MV-4-11 (cell line): ENCODE measurements at places on chromosomes 2 and 18.

DNA sequence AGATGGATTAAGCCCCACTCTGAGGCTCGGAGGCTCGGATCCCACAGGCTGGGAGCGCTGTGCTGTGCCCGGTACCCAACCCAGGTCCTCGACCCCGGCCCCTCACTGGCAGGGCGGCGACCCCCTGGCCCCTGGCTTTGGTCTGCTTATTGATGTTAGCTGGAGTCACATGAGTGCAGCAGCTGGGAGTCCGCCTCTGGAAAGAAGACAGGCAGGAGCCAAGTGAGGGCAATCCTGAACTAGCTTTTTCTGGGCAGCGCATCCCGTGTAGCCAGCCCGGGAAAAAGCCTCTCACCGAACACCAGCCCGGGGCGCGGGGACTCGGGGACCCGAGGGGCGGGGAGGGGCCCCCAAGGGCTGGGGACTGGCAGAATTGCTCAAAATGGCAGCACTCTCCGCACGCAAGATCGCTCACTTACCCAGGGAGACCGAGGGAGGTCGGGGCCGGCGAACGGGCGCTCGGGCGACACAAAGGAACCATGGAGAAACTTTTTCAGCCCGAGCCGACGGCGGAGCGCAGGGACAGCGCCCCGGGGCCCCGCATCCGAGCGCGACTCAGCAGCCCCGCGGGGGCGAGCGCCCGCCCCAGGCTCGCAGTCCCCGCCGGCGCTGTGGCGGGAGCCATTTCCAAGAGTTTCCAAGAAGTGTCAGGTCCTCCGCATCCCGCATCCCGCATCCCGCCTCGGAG is 567 bp downstream of the TMEM200C start:
- no peak for DNase-seq

- DNase-seq = no peak
Measured at GRCh38 chr2:54254180-54254579, 1.8 kb downstream of the TSPYL6 start.

DNA sequence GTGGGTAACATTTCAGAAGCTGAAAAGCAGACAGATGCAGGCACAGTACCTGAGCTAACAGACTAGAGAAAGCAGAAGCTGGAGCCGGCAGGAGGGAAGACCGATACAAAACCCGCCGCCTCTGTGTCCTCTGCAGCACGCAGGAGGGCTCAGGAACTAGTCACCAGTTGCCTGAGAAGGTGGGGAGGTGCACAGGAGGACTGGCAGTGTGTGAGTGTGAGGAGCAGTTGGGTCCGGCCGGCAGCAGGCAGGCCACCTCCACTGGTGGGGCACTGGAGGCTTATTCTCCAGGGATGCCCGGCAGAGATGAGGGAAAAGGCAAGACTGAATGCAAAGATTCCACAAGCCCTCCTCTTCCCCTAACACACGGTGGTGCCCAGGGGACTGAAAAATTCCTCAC is 18.2 kb downstream of the ERCC3 start:
- DNase-seq = no peak

DNA sequence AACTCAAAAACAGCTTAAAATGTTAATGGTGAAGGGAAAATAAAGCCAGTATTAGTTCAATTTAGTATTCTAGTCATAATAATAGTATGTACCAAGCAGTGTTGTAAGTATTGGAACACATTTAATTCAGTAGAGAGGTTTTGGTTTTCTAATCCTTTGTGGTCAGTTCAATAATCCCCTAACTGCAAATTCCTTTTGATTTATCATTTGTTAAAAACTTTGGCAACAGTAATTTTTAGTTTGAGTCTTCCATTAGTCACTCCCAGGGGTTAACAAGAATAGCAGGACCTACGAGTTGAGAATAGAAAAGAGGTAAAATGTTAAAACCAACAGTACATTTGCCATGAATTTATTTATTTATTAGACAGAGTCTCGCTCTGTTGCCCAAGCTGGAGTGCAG is 10.7 kb downstream of the MRPL44 start:
- DNase-seq = no peak

DNA sequence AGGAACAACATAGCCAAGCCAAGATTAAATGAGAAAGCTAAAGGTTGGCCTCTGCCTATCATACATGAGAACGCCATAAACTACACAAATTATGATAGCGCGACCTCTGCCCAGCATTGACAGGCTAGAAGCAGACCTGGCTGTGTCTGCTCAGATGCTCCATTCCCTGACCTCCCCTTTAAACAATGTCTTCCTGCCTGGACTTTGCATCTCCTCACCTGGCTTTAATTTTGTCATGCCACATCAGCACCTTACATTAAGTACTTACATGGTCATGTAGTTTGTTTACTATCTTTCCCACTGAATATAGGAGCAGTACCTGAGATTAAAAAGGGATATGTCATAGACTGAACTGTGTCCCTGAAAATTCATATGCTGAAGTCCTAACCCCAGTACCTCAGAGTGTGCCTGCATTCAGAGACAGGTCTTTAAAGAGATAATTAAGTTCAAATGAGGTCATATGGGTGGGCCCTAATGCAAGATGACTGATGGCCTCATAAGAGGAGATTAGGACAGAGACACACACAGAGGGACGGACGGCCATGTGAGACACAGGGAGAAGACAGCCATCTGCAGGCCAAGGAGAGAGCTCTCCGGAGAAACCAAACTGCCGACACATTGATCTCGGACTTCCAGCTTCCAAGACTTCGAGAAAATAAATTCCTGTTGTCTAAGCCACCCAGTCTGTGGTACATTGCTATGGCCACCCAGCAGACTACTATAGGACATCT is 103.7 kb downstream of the BIN1 start:
- no peak for DNase-seq

- no peak for DNase-seq
Measured at GRCh38 chr18:56373601-56374000, 264.8 kb downstream of the TXNL1 start.

DNA sequence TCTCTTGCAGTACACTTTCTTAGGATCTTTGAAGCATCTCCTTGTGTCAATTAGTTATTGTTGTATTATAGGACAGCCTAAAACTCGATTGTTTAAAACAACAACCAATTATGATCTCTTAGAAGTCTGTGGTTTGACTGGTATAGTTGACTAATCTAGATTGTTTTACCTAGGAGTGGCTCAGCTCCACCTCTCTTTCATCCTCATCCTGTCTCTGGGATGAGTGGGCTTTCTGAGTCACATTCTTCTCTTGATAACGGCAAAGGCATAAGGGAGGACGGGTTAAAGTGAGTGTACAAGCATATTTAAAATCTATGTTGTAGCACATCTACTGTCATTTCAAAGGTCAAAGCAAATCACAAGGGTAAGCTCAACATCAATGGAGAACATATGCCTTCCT is 102.3 kb upstream of the GULP1 start:
- no peak for DNase-seq

DNA sequence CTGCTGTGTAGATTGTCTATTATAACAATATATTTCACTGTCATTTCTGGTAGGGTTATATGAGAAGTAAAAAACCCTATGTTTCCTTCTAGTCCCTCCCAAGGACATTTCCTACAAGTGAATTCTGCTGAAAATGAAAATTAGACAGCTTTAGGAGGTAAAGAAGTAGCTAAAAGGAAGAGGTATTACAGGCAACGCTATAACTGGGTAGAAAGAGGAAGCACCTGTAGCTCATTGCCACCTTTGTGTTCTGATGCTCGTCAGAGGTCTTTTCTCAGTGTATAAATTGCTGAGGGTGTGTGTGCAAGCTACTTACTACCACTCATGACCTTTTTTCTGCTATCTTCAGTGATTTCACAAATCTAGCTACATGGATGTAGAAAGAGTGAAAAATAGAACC is 1.4 kb downstream of the DNAJC10 start:
- no peak for DNase-seq

DNA sequence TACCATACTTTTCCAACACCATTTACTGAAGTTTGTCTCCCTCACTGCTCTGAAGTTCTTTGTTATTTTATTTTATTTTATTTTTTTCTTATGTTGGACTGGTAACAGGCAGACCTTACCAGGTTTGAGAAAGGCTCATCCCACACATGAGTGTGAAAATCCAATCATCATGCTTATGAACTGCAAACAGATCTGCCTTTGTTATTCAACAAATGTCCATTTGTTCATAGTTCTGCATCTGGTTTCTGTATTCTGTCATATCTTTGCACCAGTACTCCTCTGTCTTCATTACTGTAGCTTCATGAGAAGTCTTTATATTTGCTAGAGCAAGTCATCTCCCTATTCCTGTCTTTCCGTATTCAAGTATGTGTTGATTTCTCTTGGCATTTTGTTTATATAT is 5.3 kb downstream of the RNU2-63P start:
- no peak for DNase-seq

DNA sequence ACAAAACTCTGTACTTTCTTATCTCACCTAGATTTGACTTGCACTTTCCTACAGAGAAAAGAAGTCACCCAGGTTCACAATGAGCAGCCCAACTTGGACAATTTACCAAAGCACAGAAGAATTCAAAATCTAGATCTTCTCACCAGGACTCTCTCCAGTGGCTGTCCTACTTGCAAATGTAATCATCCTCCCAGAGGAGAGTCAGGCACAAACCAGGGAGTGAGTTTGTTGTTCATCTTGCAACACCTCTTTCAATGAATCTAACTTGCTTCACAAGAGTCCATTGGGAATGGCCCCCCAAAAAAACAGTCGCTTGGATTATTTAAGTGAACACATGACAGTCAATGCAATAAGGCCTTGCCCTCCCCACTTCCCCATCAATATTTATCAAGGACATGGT is 144.6 kb downstream of the ATL2 start:
- no peak for DNase-seq

GRCh38 chr2:86518481-86518880 is 44.8 kb downstream of the CHMP3 start:
- DNase-seq = no peak

DNA sequence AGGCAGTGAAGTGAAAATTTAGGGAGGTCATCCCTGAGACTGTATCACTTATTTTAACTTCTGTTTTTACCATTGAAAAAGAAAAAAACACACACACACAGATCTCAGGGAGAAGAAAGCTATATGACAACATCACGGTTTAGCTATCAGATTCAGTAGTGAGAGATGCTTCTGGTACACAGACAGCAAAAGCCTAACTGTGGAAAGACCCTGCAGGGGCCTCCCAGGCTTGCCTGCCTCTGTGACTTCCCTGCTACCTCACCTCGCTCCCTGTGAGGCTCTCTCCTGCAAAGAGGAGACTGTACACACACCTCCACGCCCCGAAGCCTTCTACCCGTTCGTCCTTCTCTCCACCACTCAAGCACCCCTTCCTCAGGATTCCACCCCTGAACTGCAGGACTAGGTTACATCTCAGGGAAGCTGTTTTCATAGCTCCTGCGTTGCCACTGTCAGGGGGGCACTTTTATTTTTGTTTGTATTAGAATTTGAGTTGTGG is 86.3 kb downstream of the EPB41L3 start:
- no peak for DNase-seq

DNA sequence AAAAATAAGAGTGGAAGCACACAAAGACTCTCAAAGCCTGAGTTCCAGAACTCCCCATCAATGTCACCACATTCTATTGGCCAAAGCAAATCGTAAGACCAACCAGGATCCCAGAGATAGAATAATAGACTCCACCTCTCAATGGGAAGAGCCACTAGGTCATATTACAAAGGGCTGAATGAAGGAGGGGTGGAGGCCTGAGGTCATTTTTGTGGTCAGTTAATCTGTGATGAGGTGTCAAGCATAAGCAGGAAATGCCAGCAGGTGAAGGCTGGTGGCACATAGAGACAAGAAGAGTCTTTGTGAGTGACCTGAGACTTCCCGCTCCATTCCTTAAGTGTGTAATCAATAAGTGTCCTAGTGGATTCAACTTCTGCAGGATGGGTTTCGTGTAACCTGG is 144.3 kb downstream of the TFCP2L1 start:
- DNase-seq = no peak

DNA sequence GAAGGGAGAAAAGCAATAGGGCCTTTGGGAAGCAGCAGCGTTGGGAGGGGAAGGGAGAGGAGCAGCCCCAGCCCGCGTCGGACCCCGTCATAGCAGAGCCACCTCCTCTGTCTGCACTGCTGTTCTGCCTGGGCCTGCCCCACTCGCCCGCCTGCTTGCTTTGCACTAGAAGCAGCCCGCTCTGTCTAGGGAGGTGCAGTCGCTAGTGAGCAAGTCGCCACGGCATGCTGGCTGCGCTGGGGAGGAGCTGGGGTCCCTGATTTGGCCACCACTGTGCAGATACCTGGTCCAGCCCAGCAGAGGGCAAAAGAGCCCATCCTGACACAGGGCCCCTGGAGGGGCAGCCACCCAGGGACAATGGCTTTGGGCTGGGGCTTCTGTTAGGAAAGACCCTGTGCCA is 8.0 kb upstream of the TMEM214 start:
- no peak for DNase-seq

- DNase-seq = peak; percentile 8
Measured at GRCh38 chr2:19863303-19864041, 38.3 kb downstream of the TTC32 start.

GRCh38 chr2:238851761-238852160 is 3.9 kb downstream of the TWIST2 start:
- no peak for DNase-seq

DNA sequence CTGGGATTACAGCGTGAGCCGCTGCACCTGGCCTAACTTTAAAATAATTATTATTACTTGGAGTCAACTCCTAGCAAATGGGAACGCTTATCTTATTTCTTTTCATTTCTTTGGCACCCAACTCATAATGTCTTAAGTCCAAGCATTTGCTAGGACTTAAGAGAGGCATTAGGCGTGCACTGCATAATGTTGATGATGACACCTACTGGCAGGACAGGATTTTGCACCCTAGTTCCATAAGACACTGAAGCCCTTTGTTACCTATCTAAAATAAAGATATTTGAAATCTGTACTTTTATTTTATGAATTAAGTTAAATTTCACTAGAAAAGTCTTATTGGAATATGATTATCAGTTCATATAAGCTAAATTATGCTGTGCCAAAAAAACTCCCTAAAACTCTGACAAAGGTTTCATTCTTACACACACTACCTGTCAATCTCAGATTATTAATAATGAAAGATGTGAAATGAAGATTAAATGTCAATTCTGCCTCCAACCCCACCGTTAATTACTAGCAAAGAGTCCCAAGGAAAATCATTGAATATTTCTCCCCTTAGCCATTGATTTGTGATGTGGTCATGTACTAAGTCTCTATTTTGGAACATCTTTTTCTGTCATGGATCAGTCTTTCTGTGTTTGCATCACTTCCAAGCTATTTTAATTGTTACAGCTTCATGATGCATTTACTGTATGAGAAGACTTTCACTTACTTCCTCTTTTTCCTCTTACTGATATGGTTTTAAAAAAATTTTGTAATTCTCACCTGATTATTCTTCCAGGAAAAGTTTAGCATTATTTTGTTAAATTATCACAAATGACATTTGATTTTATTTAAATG is 12.7 kb upstream of the CDH2 start:
- peak; percentile 26 for DNase-seq

DNA sequence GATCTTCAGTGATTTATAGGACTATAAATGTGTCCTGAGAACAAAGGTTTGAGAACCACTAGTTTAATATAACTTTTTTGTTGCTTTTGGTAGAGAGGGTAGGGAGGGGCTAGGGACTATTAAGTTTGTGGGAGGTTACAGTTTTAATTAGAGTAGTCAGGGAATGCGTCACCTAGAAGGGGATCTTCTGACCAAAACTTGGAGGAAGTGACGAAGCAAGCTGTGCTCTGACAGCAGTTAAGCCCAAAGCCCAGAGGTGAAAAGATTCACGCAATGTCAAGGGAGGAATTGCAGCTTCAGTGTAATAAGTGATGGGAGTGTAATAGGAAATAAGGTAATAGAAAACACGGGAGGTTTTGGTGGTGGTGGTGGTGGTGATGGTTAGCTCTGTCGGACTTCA is 8.1 kb downstream of the TDRD15 start:
- DNase-seq = no peak

GRCh38 chr2:118642501-118642900 is 204.9 kb downstream of the EN1 start:
- DNase-seq = no peak
